CD4-positive, alpha-beta T cell treated with Interferon gamma for 1 hour (primary cell): ENCODE measurements at places on chromosomes 2 and 18.

- no peak for DNase-seq
Measured at GRCh38 chr2:174794851-174795374, 30.6 kb upstream of the CHRNA1 start.

- peak; percentile 70 for DNase-seq
Measured at GRCh38 chr2:85813982-85814801, 60.4 kb downstream of the ATOH8 start.

GRCh38 chr2:239905884-239906654, 119.1 kb downstream of the NDUFA10 start:
- DNase-seq = no peak

DNA sequence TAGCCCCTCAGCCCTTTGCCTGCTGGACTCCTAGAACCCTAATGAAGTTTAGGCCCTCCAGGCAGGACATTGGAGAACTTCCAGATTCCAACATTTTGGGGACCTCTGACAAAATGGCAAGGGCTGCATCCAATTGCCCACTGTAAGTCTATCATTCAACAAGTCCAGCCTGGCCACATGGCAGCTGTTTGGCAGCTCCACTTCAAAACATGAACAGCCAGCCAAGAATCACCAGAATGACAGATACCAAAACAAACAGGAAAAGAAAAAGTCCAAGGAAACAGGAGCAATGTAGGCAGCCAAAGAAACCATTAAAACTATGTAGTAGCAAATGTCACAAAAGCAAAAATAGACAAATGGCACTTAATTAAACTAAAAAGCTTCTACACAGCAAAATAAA, 25.5 kb downstream of the SLC4A5 start:
- DNase-seq = no peak

- no peak for DNase-seq
Measured at GRCh38 chr2:487186-488079, 189.8 kb downstream of the TMEM18 start.

GRCh38 chr2:15191789-15192188, 369.3 kb downstream of the NBAS start:
- DNase-seq = no peak

DNA sequence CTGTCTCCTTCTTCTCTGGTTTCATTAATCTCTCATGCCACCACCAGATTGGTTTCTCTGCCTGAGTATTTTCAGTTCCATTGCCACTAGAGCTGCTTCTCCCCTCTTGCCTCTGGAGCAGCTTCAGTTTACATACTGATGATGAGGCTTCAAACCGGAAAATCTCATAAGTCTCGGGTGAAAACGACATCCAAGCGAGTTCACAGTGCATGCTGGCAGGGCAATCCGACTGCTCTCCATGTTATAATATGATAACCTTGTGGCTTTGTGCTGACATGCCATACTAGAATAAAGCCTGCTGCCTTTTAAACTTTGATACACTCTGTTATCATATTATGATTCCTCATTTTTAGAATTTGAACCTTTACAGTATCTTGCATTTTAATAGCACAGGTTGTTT, 153.5 kb downstream of the PRPF40A start:
- no peak for DNase-seq

- DNase-seq = peak; percentile 12
Measured at GRCh38 chr18:32048507-32049091, 30.0 kb downstream of the RNF125 start.

- DNase-seq = no peak
Measured at GRCh38 chr2:170054997-170055396, 123.0 kb upstream of the MYO3B start.

- no peak for DNase-seq
Measured at GRCh38 chr2:44549856-44550255, 188.1 kb downstream of the CAMKMT start.

GRCh38 chr2:58866040-58866439, 624.9 kb upstream of the FANCL start:
- DNase-seq = no peak

DNA sequence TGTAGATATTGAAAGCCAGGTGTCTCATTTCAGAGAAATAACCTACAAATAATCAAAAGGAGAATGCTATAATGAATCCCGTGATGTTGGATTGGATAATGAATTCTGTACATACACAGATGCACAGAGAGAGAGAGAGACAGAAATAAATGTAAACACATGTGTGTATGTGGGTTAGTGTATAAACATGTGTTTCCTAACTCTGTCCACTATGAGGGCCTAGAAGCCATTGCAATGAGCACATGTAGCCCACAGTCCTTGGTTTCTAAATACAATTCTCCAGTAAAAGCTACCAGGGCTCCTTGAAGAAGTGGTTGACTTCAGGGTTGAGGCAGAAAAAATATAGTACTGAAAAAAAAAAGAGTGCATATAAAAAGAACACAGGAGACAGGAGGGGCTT, 109.5 kb downstream of the INHBB start:
- no peak for DNase-seq

GRCh38 chr2:115129536-115129935, 687.1 kb downstream of the DPP10 start:
- no peak for DNase-seq

GRCh38 chr2:16225545-16225944, 285.2 kb downstream of the MYCN start:
- DNase-seq = no peak

GRCh38 chr2:131516011-131516410, 11.7 kb upstream of the CCDC74A start:
- no peak for DNase-seq

DNA sequence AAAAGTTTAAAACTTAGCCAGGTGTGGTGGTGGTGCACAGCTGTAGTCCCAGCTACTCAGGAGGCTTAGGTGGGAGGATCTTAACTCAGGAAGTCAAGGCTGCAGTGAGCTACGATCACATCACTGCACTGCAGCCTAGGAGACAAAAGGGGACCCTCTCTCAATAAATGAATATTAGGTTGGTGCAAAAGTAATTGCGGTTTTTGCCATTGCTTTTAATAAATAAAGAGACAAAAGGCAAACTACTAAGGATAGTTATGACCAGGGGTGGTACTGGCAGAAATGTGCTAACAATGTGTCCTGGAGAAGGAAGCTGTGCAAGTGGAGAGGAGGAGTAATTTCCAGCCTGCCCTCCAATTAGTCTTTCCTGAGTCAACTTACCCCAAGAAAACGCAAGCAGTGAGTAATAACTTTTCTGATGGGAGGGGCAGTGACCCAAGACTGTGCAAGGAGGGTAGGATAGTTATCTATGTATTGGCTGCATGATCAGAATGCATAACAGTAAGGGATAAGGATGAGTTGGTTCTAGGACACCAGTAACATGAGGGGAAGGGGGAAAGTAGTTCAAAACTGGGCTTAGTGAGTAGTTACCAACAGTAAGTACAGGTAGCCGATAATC, 1.5 kb downstream of the EXOC6B start:
- DNase-seq = no peak

DNA sequence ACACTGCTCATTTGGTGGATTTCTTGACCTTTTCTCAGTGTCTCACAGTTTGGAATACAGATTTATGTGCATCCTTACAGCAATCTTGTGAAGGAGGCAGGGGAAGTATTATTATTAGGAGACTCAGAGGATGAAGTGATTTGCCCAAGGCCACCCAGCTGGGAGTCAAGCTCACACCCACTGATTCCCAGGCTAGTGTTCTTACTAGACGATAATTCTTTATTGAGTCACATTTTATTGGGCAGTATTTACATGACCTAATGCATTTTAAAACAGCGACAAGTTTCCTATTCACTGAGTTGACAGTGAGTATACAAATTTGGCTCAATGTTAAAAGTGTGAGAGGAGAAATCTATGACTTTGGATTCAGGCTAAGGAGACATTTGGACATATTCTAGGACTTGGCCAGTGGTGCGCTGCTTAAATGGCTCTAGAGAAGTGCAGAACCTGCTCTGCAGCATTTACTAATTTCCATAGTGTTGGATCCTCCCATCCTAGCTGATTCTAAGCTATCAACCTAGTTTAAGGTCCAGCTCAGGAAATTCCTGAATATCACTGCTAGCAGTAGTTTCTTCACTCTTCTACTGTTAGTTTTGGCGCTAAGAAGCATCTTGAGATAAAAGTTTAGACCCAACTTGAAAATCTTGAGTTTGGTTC, 199.3 kb downstream of the MTX2 start:
- DNase-seq = no peak

DNA sequence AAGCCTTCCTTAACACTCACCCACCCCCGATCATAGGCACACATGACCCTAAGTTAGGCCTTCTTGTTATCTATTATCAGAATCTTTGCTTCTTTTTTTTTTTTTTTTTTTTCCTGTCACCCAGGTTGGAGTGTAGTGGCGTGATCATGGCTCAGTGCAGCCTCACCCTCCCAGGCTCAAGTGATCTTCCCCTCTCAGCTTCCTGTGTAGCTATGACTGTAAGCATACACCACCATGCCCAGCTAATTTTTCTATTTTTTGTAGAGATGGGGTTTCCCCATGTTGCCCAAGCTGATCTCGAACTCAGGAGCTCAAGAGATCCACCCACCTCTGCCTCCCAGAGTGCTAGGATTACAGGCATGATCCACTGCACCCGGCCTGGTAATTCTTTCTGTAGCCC, 328.7 kb downstream of the NR4A2 start:
- DNase-seq = no peak

DNA sequence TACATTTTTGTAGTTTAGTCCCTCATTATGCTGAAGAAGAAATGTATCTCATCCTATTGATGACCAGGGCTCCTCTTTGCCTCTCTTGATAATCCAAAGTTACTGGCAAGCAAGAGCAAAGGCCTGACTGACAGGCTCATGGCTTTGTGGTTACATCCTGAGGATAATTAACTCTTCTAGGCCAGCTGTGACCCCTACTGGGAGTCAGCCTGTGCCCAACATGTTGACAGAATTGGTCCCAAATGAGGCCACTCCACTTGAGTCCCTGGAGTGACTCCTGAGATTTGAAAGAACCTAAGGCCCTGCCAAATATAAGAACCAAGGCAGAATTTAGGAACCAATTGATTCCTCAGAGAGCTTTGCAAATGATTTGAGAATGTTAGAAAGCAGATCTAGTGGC, 973.8 kb upstream of the CELF4 start:
- DNase-seq = no peak

DNA sequence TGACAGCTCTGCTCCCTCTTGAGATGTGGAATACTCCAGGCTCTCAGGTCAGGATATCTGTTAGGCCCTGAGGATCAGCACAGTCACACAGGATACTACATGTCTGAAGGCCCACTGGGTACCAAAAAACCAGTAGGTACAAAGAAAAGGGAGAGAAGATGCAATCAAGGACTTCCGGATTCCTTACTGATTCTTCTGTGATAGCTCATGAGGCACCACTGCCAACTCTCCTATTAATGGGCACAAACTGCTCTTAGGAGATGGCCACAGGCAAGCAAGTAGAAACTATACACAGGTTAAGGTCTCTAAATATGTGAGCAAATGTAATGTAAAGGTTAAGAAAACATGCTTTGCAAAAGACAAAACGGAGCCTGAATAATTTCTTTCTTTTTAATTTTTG, 3.5 kb downstream of the TMEM127 start:
- no peak for DNase-seq

GRCh38 chr2:57804971-57805370, 241.6 kb upstream of the VRK2 start:
- no peak for DNase-seq

- no peak for DNase-seq
Measured at GRCh38 chr2:189854187-189854586, 69.9 kb downstream of the PMS1 start.

DNA sequence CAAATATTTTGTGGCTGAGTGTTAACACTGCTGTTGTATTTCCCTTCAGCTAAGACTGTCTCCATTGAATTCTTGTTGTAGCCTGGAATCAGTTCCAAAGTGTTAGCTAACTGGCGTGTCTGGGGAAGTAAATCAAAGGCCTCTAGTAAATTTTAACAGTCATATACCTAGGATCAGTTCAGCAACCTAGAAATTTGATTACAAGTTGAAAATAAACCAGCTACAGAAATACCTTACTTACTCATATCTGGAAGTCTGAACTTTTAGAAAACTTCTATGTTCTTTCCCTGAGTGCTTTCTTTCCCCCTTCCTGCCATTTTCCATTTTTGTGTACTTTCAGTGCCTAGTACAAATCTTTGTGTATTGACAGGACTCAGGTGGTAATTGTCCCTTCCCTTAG, 396.7 kb upstream of the DCC start:
- no peak for DNase-seq

DNA sequence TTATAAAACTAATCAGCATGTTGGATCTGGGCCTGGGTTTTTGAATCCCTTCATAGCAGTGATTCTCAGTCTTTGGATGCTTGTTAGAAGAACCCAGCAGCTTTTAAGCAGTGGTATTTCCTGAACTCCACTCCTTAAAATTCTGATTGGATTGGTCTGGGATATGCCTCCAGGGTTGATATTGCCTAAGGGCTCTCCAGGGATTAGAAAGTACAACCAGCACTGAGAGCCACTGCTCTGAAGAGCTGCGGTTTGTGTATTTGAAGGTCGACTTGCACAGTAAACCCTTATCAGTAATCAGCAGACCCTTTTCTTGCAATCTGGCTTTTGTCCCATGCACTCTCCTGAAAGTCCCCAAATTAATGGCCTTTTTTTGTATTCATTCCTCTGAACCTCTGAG, 17.0 kb upstream of the RBMS1 start:
- no peak for DNase-seq

- no peak for DNase-seq
Measured at GRCh38 chr18:7812431-7813063, 245.4 kb downstream of the PTPRM start.

DNA sequence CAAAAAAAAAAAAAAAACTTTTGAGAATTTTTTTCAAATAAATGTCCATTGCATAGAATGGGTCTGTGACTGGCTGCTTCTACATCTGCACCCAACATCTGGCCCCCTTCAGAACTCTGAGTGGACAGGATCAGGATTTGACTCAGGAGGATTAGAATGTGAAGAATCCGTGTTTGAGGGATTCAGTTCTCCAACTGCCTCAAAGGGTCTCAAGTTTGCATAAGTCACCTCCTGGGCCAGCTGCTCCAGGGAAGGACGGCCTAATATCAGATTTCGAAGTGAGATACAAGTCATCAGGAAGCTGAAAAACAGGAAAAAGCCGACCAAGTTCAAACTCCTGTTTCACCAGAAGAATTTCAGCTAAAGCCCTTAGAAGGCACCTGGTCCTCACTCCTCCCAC, 10.9 kb downstream of the MAT2A start:
- no peak for DNase-seq

GRCh38 chr2:223855426-223855825, 18.0 kb upstream of the AP1S3 start:
- no peak for DNase-seq

DNA sequence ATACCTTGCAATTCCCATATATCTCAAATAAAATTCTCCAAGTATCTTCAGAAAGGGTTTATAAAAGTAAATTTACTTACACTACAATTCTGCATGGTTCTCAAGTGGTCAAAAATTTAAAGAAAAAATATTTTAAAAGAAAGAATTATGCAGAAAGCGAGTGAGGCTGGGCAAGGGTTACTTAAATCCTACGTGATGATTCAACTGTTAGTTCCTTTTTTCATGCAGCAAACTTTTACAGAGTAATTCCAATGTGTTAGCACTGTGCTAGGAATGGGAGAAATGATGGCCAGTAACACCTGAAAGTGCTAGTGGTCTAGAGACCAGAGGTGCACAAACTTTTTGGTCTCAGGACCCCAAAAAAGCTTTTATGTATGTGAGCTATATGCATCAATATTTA, 133.4 kb downstream of the ATAD2B start:
- DNase-seq = no peak
